ENCODE measurements at places on chromosomes 11 and 22.

DNA sequence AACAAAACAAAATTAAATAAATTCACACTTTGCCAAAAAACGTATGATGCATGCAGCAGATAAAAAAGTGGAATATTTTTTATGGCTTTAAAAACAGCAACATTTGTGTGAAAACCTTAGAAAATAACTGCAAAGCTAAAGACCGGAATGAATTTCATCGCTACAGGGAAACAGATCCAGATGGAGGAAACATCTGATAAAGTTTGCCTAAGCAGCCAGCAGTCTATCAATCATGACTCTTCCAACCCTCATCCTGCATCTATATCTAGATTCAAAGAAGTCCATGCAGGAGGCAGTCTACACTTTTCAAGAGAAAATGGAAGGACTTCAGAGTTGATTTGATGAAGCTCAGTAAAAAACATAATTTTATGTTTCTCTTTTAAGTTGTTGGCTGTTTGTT is 126.8 kb downstream of the SWAP70 start:
- H3K27ac ChIP-seq = no peak overlapping the region
- H3K36me3 ChIP-seq = no peaks in the 10 kb centered on the region
- DNase-seq = no peak
- no peak overlapping the region for H3K4me3 ChIP-seq
- H3K4me1 ChIP-seq = no peaks in the 10 kb centered on the region

GRCh38 chr22:32858121-32858703 is 56.7 kb downstream of the TIMP3 start:
- no peak overlapping the region for H3K4me3 ChIP-seq
- no peak for DNase-seq
- H3K36me3 ChIP-seq = no peaks in the 10 kb centered on the region
- H3K27me3 ChIP-seq = no peaks in the 10 kb centered on the region

DNA sequence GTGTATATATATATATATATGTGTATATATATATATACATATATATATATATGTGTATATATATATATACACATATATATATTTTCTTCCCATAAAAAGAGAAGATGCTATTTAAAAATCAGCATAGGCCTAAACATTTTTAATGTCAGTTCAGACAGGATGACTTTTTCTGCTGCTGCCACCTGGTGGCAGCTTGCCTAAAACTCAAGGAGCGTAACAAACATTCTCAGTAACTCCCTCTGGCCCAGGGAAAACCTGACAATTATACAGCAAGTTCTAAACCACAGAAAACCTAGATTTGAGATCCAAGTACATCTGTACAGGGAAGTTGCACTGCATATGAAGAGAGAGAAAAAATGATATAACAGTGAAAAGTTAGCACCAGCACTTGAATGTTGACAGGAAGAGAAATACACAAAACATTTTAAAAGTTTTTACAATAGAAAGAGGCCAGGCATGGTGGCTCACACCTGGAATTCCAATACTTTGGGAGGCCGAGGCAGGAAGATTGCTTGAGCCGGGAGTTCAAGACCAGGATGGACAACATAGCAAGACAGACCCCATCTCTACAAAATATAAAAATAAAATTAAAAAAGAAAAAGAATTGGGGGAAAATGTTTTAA is 16.6 kb downstream of the OR8A1 start:
- H3K36me3 ChIP-seq = no peaks in the 10 kb centered on the region
- no peak overlapping the region for H3K4me3 ChIP-seq
- no peak overlapping the region for H3K27ac ChIP-seq
- H3K27me3 ChIP-seq = no peaks in the 10 kb centered on the region

GRCh38 chr11:134024420-134025081 is 44.3 kb upstream of the JAM3 start:
- H3K36me3 ChIP-seq = no peaks in the 10 kb centered on the region
- H3K27ac ChIP-seq = no peak overlapping the region
- no peaks in the 10 kb centered on the region for H3K4me1 ChIP-seq
- no peak overlapping the region for H3K4me3 ChIP-seq
- no peak for DNase-seq

DNA sequence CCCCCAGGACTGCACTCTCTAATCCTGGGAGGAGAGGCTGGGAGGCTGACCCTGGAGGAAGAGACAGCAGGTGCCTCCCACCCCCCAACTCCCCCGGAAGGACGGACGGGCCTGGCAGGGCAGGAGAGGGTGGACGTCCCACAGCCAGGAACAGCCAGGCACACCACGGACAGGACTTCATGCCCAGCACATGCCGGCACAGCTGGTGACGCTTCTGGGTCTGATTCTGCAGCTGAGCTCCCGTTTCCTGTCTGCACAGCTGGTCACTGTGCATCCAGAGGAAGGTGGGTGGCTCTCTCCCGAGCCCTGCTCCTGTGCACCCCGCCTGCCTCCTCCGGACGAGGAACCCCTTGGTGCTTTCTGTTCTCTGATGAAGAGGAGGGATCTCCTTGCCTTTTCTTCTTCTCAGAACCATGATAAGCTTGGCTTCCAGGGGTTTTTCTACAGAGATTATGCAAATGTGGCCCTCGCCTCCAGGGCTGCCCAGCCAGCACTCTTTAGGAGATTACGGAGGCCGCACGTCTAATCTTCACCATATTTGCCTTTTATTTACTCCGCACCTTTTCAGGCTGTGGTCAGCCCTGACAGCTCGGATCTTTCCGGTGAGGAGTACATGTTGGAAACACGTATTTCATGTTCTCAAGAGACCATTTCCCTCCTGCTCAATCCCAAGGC is 1295.8 kb downstream of the BRD1 start:
- no peak for DNase-seq
- no peaks in the 10 kb centered on the region for H3K27me3 ChIP-seq
- no peak overlapping the region for H3K27ac ChIP-seq
- H3K4me1 ChIP-seq = no peaks in the 10 kb centered on the region

GRCh38 chr11:58070585-58070984 is 39.8 kb downstream of the OR6Q1 start:
- no peaks in the 10 kb centered on the region for H3K4me1 ChIP-seq
- DNase-seq = no peak
- no peaks in the 10 kb centered on the region for H3K36me3 ChIP-seq
- no peak overlapping the region for H3K27ac ChIP-seq

Data from hepatocyte (in vitro differentiated cells).